ENCODE measurements at places on chromosomes 1 and 21. TPM values are rescaled to one million over a fixed set of nuclear protein-coding genes. Genes with fewer than 3 reads are reported as not detected.

Gene E2F2
- 4.8 TPM for total RNA-seq

Gene TOE1
- total RNA-seq: 14.0 TPM

Gene LEFTY1
- 1.7 TPM for total RNA-seq

GRCh38 chr1:81510701-81511100 lies 290.0 kb upstream of the ADGRL2 start:
- no peak for DNase-seq
- H3K4me3 ChIP-seq: no peak overlapping the region
- H3K27me3 ChIP-seq: no peaks in the 10 kb centered on the region
- H3K27ac ChIP-seq: no peak overlapping the region

DNA sequence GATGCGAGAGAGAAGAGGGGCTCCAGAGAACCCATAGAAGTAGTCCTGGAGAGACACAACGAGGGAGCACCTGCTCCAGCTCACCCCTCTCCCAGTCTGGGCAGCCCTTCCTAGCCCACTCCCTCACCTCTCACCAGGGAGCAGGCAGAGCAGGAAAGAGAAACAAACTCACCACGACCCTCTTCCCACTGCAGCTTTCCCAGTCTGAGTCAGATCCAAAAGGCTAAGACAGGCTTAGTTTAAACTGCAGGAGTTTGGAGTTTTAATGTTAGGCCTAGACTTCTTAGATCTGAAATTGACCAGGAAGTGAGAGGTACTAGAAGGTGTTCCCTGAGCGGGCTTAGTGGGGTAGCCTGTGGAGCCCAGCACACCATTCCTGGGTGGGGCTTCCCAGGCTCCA lies 29.6 kb downstream of the SLC1A7 start:
- no peaks in the 10 kb centered on the region for H3K36me3 ChIP-seq
- peaks cover 30% of the 10 kb centered on the region for H3K4me1 ChIP-seq
- no peak overlapping the region for H3K4me3 ChIP-seq

- H3K4me3 ChIP-seq: no peak overlapping the region
- DNase-seq: no peak
- H3K36me3 ChIP-seq: no peaks in the 10 kb centered on the region
- no peaks in the 10 kb centered on the region for H3K4me1 ChIP-seq
- H3K27ac ChIP-seq: no peak overlapping the region
Measured at GRCh38 chr1:157652859-157653493, 47.6 kb downstream of the FCRL3 start.

All from mesothelial cell of epicardium (in vitro differentiated cells).